ENCODE measurements at places on chromosomes 3 and 15.

- no peak for DNase-seq
Observed at GRCh38 chr15:81061490-81062253, 60.9 kb downstream of the TLNRD1 start.

DNA sequence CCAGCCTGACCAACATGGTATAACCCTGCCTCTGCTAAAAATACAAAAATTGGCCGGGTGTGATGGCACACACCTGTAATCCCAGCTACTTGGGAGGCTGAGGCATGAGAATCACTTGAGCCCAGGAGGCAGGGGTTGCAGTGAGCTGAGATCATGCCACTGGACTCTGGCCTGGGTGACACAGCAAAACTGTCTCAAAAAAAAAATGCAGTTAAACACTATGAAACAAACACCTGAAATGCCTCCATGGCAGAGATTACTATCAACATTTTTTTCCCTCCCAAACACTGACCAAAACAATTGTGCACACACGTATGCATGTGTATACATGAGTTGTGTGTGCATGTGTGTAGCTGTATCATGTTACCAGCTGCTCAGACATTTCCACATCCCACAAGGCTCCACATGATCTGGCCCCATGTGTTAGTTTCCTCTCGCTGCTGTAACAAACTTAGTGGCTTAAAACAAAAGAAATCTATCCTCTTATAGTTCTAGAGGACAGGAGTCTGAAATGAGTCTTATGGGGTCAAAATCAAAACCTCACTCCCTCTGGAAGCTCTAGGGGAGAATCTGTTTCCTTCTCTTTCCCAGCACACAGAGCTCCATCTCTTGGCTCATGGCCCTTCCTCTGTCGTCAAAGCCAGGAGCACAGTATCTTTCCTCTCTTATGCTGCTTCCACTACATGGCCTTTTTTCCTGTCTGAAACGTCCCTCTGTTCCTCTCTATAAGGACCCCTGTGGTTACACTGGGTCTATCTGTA lies 34.5 kb downstream of the SLC41A3 start:
- DNase-seq = no peak

- DNase-seq = no peak
Observed at GRCh38 chr3:82163907-82164520, 402.6 kb upstream of the GBE1 start.

DNA sequence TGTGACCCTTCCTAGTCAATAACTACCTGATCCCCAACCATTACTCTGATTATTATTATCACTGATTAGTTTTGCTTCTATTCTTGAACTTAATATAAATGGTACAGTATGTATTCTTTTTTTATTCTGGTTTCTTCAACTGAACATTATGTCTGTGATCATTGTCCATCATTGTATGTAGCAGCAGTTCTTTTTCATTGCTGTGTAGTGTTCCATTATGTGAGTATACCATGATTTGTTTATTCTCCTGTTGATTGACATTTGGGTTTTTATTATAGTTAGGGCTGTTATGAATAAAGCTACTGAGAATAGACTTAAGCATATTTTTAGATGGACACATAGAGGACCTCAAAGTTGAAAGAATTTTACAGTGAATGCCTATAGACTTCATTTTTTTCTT lies 2.7 kb downstream of the KIF15 start:
- DNase-seq = no peak

Data from neuronal stem cell (in vitro differentiated cells).